ENCODE measurements at places on chromosomes 3 and 15.

DNA sequence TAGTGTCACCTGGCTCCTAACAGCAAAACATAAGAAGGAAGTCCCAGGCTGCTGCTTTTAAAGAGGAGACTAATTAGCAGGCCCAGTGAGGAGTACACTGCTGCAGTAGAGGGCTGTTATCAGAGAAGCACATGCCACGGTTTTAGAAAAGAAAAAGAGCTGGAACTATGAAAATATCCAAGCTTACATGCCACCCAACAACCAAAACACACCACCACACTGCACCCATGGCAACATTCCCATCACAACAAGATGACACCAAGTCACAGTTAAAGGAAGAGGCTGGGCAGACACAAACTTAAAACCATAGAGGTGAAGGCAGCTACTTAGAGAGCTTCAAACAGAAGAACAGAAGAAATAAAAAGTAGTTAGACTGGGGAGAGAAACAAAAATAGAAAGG is 37.0 kb downstream of the NPTN start:
- DNase-seq, result no peak

- peak; percentile 94 for DNase-seq
These were observed 17.2 kb downstream of the MYL3 start for GRCh38 chr3:46845860-46846623.

DNA sequence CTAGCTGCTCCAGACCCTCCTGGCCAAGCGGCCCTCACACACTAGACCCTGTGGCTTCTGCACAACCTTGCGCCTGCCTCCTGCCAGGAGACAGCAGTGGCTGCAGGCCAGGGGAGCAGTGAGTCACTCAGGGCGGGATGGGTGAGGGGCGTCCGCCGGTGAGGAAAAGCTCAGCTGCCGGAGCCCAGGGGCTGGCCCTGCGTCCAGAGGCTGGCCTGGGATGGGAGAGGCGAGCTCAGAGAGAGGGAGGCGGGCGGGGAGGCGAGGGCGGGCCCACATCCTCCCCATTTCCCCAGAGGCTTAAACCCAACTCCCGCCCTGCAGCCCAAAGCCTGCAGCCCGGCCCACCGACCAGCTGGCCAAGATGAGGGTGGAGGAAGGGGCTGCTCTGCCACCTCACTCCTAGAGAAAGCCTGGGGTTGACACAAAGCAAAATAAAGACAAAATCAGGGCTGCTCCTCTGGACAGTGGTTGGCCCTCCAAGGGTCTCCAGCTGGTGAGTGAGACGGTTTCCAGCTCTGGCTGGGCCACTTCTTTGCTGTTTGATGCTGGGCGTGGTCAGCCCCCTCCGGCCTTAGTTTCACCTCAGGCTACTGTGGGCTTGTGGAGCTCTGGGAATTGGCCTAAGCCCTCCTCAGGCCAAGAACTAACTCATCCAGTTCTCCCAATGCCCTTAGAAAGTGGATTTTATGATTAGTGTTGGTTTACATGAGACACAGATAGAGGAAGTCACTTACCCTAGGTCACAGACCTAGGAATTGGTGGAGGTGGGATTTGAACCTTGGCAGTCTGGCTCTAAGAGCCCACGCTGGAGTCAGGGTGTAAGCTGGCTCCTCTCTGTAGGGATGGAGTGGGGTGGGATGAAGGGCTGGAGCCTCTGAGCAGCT is 50.6 kb downstream of the IQSEC1 start:
- DNase-seq, result peak; percentile 94

GRCh38 chr3:171812811-171813210 is 2.5 kb upstream of the PLD1 start:
- DNase-seq, result no peak

- DNase-seq, result no peak
These were observed 3.1 kb downstream of the PRRT3 start for GRCh38 chr3:9949115-9949514.

DNA sequence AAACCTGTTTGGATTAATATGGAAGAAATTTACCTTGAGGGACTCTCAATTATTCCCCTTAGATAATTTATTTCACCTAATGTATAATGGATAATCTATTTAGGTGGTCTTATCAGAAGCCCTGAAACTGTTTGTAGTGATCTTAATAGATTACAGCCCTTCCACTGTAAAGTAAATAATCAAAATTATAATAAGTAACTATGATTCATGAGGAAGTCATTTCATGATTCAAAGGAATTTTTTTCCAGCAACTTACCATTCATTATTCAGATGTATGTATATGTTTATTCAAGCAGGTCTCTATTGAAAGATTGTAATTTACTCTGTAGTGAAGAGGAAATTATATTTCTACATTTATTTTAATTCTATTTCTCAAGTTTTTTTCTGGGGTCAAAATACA is 250.6 kb upstream of the ROBO1 start:
- DNase-seq, result no peak

DNA sequence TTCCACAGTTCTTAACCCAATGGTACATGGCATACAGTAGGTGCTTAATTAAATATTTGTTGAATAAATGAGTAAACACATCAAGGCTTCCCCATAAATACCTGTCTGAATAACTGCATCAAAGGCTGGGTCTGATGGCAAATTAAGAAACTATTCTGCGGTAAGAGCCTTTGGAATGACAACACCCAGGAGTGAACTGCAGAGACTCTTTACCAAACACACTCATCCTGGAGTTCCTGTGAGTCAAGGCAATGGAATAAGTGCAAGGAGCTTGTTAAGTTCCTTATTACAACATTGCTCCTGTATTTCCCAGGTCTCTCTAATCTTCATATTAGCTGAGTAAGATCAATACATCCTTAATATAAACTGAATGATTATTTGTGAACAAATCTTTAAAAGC is 119.9 kb upstream of the STT3B start:
- no peak for DNase-seq

DNA sequence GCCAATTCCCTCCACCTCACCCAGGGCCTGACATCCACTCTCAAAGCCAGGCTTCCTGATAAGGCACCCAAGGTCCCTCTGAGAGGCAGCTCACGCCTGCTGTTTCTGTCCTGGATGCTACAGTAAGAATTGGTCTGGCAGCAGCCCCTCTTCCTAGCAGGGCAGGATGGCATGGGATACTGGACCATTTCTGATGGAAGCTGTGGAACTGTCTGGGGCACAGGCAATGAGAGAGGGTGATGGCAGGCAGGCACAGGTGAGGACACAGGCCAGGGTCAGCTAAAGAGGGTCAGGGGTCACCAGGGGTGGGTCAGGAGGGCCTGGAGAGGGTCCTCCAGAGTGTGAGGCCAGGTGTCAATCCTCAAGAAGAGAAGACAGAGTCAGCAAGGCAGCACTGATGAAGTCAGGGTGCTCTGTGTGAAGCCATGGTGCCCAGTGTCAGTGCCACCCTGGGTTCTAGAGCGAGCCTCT is 41.9 kb upstream of the SLC41A3 start:
- no peak for DNase-seq

- peak; percentile 43 for DNase-seq
These were observed 12.6 kb upstream of the PLXND1 start for GRCh38 chr3:129618901-129619671.

DNA sequence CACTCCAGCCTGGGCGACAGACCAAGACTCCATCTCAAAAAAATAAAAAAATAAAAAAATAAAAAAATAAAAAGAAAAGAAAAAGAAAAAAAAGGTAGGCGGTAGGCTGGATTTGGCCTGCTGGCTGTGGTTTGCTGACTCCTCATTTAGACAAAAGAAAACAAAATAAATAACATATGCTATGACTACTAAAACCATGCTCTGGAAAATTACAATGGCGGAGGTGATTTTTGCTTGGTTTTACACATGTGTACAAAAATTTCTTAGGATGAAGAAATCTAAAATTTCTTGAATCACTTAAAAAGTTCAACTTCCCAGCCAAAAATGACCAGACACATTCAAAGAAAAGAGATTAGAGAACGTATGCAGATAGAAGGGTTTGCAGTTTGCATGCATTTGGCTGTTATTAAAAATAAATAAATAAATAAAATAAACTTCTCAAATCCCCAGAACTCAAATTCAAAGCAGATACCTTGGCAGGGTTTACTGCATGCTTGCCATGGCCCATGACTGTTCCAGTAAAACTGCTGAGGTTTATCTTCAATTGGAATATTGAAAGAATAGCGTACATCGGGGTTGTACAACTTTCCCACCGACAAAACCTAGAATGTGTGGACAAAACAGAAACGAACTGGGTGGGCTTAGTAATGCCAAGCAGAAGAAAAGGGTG is 65.9 kb downstream of the ADAMTS9 start:
- DNase-seq, result no peak

DNA sequence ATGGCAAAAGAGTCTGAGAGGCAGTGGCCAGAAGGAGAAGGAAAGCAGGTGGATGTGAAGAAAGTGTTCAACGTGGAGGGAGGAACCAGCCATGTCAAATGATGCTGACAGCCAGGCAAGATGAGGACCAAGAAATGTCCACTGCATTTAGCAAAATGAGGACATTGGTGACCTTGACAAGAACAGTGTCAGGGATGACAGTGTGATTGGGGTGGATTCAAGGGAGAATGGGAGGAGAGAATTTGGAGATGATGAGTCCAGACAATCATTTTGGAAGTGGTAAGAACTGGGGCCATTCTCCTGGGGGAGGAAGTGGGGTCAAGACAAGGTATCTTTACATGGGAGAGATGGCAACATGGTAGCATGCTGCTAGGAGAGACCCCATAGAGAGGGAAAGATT is 47.4 kb downstream of the CPN2 start:
- no peak for DNase-seq

- DNase-seq, result no peak
These were observed 228.9 kb downstream of the CD47 start for GRCh38 chr3:107861904-107862303.

- no peak for DNase-seq
These were observed 2.6 kb downstream of the APBA2 start for GRCh38 chr15:28888302-28888894.

- no peak for DNase-seq
These were observed 586.1 kb downstream of the MECOM start for GRCh38 chr3:169077394-169077906.

DNA sequence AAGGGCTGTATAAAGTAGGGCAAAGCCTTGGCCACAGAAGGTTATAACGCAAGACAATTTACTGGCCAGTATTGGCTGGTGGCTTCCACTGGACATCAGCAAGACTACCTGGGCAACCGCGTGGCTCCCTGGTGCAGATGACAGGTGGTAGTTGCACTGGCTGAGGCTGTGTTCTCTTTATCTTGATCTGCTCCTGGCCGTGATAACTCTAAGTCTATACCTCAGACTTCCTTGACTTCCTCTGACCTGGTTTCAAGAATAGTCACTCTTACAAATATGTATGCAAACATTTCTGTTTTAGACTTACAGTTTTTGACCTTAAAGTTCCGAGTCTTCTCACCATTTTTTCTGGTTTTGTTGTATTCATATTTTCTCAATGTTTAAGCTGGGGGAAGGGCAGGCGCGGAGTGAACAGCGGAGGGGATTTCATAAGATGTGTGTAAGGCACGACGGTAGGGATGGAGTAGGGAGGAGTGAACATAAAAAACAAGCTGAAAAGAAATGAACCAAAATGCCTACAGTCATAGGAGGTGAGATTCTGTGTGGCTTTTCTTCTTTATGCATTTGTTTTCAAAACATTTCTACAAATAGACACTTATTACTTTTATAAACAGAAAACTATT is 15.2 kb upstream of the TMEM212 start:
- DNase-seq, result no peak

- no peak for DNase-seq
These were observed at the start of gene XIRP1 for GRCh38 chr3:39192490-39193092. TSS of gene XIRP1 (minus strand) at chr3:39192595. CDS start at chr3:39189445, 3,150 bp downstream.

DNA sequence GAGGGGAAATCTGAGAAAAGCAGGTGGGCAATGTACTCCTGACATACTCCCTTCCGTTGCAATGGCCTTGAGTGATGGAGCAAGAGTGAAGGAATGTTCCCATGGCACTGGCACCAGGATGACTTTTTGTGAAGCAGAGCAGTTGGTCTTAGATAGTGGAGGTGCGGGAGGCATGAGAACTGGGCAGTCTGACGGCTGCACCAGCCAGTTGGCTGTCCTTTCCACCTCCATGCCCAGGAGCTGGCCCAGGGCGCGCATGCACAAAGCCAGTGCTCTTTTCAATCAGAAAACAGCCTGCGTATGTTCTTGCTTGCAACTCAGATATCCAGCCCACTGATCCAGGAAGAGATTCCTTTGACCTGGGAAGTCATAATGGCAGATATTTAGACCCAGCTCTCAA is 136.8 kb downstream of the PGPEP1L start:
- DNase-seq, result no peak

DNA sequence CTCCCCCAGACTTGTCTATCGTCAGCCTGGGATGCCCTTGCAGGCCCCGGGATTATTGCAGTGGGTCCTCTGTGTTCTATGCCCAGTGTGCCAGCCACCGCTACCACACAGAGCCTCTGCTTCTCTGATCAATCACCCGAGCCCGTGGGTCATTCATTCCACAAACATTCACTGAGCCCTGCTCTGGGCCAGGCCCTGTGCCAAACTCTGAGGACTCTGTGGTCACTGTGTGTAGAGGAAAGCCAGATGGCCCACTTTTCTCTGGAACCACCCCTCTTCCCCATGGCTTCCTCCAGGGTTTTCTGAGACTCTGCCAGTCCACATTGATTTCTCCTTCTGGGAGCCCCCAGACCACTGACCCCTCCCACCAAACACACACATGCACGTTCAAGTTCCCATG is 55.5 kb downstream of the BSN start:
- no peak for DNase-seq

- no peak for DNase-seq
These were observed at the start of gene P2RY12 for GRCh38 chr3:151384741-151385174. TSS of gene P2RY12 (minus strand) at chr3:151384753. CDS start at chr3:151338845, 45,908 bp downstream.

DNA sequence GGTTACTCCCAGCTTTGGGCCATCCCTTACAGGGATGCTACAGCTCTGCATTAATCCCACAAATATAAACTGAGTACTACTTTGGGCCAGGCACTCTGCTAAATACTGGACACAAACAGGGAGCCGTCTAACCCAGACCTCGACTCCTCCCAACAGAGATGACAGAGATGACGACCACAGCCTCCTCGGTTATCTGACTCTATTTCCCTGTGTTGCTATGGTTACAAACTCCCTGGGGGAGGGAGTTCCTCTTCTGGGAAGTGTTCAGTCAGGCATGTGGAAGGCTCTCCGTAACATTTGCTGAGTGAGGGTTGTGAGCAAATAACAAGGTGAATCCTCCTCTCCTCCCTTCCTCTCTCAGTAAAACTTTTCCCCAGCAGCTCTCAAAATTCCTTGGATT is 6.7 kb upstream of the CMTM7 start:
- peak; percentile 56 for DNase-seq

GRCh38 chr3:149466192-149466591 is 8.3 kb upstream of the TM4SF4 start:
- no peak for DNase-seq

DNA sequence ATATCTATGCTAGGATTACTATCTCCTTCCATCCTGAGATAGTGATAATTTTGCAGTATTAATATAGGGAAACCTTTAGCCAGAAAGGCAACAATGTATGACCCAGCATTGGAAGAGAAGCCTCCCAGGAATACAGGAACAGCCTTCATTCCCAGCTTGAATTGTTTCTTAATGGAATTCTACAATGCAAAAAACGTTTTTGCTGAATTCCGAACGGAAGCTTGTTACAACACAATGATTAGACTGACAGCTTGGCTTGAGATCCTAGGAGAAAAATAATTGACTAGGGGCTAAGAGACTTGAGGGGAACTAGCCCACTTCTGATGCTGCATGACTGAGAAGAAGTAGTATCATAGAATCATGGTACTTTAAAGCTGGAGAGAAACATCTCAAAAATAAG is 140.2 kb downstream of the RSL24D1 start:
- no peak for DNase-seq

GRCh38 chr3:185928496-185928895 is 9.3 kb downstream of the TRA2B start:
- DNase-seq, result no peak

All from left hindlimb (tissue), 1 donor.